ENCODE measurements at places on chromosomes 1 and 21.
A peak's percentile ranks its signal among the peaks of the same experiment; 100 is the strongest.

GRCh38 chr21:36627242-36627641, 71.7 kb upstream of the SIM2 start:
- no peak for DNase-seq

DNA sequence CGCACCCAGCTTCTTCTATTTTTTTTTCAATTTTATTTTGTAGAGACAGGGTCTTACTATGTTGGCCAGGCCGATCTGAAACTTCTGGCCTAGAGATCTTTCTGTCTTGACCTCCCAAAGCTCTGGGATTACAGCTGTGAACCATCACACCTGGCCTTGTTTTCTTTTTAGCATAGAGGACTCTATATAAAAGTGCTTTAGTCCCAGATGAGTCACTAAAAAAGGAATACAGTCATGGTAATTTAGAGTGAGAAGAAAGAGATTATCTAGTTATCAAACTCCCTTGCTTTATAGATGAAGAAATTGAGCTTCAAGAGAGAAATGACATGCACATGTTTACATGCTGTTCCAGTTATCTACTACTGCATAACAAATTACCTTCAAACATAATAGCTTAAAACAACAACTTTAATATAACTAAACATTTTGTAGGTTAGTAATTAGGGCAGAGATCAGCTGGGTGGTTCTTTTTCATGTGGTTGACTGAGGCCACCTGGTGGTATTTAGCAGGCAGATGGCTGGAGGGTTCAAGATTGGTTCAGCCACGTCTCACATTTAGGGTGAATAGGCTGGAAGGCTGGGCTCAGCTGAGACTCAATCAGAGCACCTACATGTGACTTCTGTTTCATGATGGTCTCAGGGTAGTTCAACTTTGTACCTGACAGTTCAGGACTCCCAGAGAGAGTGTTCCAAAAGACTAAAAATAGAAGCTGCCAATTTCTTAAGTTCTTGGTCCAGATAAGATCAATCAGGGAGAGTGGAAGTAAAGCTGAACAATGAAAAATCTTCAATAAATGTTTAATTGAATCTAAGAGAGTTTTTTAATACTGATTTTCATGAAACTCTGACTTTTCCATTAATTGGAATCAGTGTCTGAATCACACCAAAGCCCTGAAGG, 16.9 kb upstream of the MTF2 start:
- peak; percentile 68 for DNase-seq

DNA sequence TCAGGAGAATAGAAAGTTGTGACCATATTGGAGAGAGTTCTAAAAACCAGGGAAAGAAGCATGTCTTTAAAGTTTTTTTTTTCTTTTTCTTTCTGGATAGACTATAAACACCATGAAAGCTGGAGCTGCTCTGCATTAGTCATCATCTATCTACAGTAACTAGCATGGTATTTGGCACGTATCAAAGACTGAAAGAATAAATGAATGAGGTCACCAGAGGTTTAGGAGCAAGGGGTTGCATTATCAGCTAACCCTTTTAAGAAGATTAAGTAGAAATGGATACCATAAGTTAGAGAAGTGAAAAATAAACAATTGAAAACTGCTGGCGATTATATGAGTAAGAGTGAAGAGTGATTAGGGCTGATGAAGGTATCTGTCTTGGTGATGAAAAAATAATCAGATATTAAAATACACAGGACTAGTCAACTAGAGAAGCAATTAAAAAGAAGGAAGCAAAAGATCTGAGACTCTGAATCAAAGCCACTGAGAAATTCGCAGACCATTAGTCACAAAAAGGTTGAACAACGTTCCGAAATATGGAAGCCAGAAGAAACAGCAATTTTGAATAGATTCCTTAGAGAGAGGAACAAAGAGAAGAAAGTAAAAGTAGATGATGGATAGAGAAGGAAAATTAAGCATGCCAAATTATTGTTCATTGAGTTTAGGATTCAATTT, 536.4 kb downstream of the DPYD start:
- no peak for DNase-seq

DNA sequence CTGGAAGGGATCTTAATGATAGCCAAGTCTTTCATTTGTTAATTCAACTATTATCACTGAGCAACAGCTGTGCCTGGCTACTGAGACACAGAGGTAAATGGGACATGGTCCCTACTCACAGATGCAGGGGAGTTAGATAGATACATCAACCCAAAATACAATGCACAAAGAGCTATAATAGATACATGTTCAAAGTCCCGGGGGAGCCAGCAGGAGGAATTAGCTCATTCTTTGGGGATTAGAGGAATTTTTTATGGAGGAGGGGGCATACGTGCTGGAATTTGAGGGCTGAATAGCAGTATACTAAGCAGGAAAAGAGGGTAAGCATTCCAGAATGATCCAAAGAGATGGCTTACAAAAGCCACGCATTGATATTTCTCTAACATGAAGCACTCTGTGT, 34.6 kb downstream of the C8B start:
- no peak for DNase-seq

DNA sequence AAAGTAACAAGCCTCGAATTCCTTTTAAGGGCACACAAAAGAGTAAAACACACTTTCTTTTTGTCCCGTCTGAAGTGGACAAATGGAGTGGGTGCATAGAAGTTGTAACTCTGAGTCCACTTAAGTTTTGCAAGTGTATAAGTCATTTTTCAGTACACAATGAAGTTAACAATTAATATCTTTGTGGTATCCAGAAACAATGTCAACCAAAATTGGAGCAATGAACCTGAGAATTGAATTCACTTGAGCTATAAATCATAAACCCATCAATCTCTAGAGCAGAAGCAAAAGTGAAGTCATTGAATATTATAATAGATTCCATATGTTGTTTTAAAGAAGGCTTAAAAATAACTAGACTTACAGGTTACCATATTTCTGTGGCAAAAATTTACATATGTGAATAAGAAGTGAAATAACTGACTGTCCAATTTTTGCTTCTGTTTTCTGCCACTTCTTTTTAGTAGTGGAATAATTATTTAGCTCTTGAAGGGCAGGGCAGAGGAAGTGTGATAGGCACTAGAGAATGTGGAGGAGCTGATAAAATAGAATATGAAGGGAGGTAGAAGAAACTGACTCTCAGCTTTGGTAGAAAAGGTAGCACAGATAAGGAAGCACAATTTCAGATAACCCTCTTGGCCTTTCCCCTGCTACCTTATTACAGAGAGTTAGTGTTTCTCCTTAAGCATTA, 73.9 kb upstream of the RGL1 start:
- peak; percentile 23 for DNase-seq

DNA sequence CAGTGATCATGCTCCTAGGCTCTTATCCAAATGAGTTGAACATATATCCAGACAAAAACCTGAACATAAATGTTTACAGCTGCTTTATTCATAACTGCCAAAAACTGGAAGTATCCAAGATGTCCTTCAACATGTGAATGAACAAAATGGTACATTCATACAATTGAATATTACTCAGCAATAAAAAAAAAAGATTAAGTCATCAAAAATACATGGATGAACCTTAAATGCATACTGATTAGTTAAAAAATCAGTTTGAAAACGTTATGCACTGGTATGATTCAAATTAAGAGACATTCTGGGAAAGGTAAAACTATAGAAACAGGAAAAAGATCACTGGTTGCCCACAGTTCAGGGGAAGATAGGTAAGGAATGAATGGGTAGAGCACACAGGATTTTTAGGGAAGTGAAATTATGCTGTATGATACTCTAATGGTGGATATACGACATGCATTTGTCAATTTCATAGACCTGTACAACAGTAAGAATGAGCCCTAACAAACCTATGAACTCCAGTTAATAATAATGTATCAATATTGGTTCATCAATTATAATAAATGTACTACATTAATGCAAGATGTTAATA, 3.1 kb downstream of the LRRC40 start:
- no peak for DNase-seq

GRCh38 chr1:55216096-55216495, 932 bp upstream of the USP24 start:
- DNase-seq, result no peak

DNA sequence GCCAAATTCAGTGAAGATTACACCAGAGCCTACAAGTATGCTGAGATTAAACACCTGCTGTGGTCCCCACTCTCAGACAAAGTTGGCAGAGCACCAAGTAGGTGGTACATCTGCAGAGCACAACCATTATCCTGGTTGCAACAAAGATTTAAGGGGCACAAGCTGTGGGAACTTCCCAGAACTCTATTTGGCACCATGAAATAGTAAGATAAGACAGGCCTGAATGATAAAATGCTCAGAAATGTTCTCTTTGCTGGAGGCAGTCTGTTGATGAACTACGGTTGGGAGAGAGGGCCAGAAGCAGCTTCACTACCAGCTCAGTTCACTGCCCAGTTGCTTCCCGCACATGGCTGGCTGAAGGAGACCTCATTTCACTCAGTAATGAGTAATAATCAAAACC, 19.9 kb downstream of the RPL5 start:
- no peak for DNase-seq

DNA sequence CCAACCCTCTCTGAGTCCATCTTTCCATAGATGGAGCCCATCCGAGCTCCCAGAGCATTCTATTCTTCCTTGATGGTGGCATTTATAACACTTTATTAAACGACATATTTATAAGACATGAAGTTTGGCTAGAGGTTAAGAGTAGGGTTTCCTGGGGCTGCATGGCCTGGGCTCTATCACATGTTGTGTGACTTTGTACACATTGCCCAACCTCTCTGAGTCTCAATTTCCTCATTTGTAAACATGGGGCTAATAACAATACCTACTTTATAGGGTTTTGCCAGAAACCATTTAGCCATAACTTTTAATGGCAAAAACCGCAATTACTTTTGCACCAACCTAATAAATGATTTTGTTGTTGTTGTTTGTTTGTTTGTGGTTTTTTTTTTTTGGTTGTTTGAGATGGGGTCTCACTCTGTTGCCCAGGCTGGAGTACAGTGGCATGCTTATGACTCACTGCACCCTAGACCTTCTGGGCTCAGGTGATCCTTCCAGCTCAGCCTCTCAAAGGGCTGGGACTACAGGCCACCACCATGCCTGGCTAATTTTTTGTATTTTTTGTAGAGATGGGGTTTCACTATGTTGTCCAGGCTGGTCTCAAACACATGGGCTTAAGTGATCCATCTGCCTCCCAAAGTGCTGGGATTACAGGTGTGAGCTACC, 13.9 kb upstream of the ASAP3 start:
- DNase-seq, result no peak

GRCh38 chr1:203516184-203516583, 22.2 kb downstream of the OPTC start:
- DNase-seq, result no peak

- DNase-seq, result peak; percentile 37
Observed at GRCh38 chr1:119373465-119373864, 4.9 kb downstream of the HAO2 start.

DNA sequence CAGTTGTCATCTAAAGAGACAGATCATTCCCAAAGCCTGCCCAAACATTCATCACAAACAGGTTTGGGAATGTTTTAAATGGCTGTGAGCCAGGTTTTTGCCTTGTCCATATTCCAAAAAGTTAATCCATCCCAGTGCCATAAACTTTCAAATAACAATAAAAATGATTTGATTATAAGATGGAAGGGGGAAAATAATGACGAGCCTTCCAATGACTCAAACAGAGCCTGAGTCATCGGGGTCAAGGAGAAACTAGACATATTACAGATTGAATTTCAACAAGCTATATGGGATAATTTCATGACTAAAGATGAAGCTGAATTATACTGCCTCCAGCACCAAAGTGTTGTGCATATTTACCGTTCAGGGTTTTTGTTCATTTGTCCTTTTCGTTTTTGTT, 195.8 kb upstream of the PKN2 start:
- no peak for DNase-seq

DNA sequence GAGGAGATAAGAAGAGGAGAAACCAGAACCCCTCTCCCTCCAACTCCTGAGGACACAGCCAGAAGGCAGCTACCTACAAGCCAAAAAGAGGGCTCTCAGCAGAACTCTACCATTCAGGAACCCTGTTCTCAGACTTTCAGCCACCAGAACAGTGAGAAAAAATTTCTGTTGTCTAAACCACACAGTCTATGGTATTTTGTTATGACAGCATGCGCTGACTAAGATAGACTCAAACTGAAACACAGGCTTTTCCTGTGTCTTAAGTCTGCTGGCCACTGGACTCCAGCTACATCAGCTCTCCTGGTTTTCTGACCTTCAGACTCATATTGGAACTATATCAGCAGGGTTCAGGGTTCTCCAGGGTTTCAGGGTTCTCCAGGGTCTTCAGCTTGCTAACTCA, 126.5 kb upstream of the TNFSF4 start:
- peak; percentile 86 for DNase-seq

- DNase-seq, result no peak
Observed at GRCh38 chr1:970973-971730, 4.9 kb downstream of the PLEKHN1 start.

GRCh38 chr21:15893902-15894301, 164.1 kb downstream of the USP25 start:
- no peak for DNase-seq

- DNase-seq, result no peak
Observed at GRCh38 chr1:104905322-104905721, 1155.6 kb downstream of the AMY1C start.

- DNase-seq, result peak; percentile 92
Observed at GRCh38 chr1:235105051-235106043, 23.3 kb downstream of the TOMM20 start.

- DNase-seq, result no peak
Observed at GRCh38 chr1:71621785-71622184, 541.0 kb upstream of the ZRANB2 start.
